ENCODE measurements at places on chromosomes 12 and 14.
A peak's percentile ranks its signal among the peaks of the same experiment; 100 is the strongest.

DNA sequence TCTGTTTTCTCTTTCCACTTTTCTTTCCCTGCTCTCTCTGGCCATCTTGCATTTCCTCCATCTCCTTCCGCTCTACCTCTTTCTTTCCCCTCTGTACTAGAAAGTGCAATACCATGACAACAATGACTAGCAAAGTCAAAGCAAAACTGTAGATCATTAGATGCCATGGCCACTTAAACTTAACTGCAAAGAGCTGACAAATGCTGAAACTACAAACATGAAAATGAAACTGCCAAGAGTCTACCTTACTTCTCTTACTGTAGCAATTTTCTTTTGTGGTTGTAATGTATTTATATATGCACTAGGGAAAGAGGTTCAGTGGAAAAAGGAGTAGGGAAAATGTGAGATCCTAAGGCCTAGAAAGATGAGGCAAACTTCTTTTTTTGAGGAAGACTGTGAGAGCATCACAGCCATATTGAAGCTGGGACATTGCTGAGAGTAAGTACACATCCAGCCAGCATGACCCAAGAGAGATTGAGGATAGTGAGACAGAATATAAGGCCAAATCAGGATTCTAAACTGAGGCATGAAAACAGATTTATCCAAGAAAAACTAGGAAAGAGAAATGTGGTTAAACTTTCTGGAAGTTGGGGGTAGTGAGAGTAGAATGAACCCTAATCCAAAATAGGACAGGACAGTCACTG is 276.6 kb upstream of the NAV3 start:
- no peak for DNase-seq

GRCh38 chr12:95951515-95951914 is 8.4 kb downstream of the AMDHD1 start:
- no peak for DNase-seq

DNA sequence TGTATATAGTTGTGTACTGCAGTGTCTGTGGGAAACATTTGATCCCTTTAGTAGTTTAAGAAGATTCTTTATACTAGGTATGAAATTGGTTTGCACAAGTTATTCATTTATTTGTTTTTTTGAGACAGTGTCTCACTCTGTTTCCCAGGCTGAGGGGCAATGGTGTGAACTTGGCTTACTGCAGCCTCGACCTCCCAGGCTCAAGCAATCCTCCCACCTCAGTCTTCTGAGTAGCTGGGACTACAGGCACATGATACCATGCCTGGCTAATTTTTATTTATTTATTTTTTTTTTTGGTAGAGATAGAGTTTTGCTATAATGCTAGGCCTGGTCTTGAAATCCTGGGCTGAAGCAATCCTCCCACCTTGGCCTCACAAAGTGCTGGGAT is 209.4 kb downstream of the RASSF9 start:
- no peak for DNase-seq

DNA sequence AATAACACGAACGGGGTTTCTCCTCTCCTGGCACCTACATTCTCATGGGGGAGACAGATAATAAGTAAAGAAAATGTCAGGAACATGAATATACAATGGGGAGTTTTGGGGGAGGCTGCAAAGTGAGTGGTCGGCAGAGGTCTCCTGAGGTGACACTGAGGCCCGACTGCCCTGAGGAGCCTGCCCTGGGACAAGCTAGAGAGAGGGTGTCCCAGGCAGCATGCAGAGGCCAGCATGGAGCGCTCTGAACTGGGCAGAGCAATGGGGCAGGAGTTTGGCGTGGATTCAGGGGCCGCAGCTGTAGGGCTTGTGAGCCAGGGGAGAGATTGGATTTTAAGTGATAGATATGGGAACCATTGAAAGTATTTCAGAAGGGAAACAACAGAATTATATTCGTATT is 320.5 kb downstream of the CACNA1C start:
- DNase-seq = no peak

DNA sequence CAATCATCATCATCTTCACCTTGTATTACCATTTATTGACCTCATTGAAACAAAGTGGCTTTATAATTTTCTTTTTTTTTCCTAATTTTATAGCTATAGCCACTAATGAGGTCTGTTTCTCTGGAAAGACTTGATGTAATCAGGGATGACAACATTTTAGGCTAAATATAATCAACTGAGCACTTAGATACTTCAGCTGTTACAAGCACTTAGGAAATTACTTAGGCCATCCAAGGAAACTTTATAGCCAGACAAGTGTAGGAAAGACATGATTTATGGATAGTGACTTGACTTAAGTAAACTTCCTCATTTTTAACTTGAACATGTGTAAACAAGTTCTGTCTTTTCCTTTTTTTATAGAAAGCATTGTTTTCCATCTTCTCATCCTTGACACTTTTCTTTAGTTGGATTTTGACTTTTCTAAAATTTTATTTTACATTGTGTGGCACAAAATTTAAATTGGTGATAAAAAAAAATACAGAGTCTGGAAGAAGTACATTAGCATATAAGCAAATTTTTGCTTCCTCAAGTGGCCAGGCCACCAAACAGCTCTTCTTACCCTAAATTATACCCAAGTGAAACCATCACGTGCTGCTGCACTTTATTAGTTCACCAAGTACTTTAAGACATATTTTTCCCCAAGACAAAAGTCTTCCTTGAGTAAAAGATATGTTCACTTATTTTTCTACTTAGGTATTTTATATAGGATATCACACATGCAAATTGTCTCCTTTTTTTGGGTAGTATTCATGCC is 15.1 kb downstream of the CPNE8 start:
- DNase-seq = no peak

DNA sequence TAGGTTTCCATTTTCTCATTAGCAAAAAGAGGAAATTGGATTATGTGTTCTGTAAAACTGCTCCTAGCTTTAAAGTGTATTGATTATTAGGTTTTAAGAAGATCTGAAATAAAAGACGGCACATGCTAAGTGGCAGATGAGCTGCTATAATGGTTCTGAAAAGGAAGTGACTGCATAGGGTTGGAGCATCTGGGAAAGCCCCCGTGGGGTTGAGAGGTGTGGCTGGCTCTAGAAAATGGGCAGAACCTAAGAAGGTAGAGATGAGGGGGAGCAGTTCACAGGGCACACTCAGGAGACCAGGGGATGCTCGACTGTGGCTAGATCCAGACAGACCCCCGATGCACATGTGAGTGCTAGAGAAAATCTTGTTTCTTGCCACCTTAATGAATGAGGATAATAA is 1.9 kb downstream of the IFNG-AS1 start:
- peak; percentile 8 for DNase-seq

DNA sequence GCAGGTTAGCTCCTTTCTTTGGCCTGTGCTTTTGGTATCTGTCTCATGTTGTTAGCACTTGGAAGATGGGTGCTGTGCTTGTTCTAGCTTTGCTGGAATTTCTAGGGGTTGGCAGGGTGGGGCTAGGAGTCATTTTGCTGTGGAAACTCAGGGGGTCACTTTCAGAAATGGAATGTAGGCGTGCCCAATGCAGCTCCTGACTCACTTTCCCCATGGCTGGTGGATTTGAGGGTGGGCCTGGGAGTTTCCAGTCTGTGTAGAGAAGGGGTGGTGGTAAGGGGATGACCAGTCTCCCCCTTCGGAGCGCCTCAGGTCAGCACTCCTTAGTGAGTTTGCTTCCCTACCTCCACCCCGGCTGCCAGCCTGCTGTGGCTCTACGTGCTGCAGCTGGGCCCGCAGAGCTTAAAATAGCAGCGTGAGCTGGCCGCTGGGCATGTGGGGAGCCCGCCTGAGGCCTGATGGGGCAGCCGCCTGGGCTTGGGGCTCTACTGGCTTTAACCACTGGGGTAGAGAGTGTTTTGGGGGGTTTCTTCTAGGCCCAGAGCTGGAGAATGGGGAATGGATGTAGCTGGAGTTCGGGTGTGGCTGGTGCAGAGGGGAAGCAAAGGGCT is 108.2 kb downstream of the TSPAN9 start:
- DNase-seq = no peak

GRCh38 chr14:103367995-103368394 is 17.2 kb upstream of the MARK3 start:
- no peak for DNase-seq

- no peak for DNase-seq
Measured at GRCh38 chr12:106527356-106527755, 55.4 kb upstream of the RFX4 start.

DNA sequence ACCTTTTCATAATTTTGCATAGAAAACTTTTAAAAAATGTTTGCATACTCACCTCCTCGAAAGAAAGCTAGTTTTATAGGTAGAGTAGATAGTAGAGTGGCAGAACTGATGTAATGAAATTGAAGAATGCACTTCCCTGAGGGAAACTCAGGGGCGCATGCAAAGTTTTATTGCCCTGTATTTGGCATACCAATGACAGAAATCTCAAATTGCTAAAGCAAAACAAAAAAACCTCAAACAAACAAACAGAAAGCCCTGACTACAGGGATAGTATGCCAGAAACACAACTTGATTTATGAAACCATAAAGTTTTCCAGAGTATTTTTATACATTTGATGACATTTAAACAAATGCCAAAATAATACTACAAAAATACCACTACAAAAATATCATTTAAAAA is 1.8 kb downstream of the RASSF9 start:
- DNase-seq = no peak

- DNase-seq = peak; percentile 63
Measured at GRCh38 chr14:89027097-89027740, 202.8 kb downstream of the TTC8 start.

- DNase-seq = peak; percentile 7
Measured at GRCh38 chr14:35121026-35121886, 534 bp downstream of the PPP2R3C start.

GRCh38 chr12:70248876-70249275 is 5.6 kb downstream of the CNOT2 start:
- no peak for DNase-seq

- DNase-seq = peak; percentile 46
Measured at GRCh38 chr14:102510616-102511520, 1.3 kb upstream of the ANKRD9 start.

GRCh38 chr14:61392297-61392696 is 70.9 kb downstream of the PRKCH start:
- no peak for DNase-seq

DNA sequence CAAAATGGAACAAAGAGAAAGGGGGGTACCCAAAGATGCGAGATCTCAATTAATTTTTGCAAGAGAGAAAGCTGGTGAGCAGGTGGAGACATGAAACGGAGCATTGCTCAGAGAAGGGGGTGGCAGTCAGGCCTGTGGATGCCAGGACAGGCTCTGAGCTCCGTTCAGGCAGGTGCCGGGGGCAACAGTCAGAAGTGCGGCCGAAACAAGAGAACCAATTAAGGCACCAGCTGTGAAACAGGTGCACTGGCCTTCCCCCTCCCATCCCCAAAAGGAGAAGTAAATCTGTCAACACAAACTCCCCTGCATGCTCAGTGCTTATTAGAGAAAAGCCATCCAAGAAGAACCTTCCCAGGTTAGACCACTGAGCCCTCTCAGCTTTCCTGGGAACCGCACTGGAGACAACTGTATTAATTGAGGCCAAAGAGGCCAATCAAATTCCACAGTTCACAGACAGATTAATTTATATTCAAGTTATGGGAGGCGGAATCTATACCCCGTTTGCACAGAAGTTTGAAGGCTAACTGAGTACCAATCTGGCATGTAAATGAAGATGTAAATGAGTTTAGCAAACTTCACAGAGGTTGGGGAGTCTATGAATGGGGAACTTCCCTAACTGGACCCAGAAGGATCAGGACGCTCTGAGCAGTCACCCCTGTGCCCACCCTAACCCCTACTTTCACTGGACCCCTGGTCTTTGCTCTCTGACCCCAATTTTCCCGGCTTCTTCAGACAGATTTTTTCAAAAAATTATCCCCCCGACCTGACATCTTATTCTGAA is 20.9 kb downstream of the OAS2 start:
- DNase-seq = no peak

DNA sequence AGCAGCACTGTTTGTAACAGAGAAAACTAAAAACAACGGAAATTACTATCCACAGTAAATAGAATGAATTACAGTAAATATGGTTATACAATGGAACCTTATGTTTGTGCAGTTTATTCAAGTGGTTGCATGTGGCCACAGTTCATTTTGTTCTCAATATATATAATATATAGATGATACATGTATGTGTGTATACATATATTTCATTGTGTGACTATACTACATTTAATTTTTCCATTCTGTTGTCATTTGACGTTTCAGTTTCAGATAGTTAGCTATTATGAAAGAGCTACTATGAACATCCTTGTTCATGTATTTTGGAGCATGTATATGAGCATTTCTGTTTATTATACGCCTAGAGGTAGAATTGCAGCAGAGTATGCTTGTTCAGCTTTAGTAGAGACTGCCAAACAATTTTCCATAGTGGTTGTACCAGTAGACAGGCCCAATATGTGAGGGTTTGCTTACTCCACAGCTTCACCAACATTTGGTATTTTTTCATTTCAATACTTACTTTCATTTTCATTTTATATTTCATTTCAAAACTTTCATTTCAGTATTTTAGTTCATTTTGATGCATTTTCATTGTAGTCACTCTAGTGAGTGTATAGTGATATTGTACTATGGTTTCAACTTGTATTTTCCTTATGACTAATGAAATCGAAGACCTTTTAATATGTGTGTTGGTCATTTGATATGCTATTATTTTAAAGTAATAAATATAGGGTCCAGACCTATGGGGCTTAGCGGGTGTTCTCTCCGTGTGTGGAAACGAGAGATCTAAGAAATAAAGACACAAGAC is 141.5 kb upstream of the FGD4 start:
- no peak for DNase-seq

GRCh38 chr12:115335594-115335993 is 651.6 kb upstream of the TBX3 start:
- DNase-seq = no peak

GRCh38 chr12:51675071-51675803 is 84.2 kb downstream of the SCN8A start:
- no peak for DNase-seq

GRCh38 chr14:77007975-77008421 is 20.5 kb downstream of the IRF2BPL start:
- no peak for DNase-seq

Measured in CD4-positive, alpha-beta T cell treated with Interleukin-6 for 4 hours (primary cell).